ENCODE measurements at places on chromosomes 16 and 17.

DNA sequence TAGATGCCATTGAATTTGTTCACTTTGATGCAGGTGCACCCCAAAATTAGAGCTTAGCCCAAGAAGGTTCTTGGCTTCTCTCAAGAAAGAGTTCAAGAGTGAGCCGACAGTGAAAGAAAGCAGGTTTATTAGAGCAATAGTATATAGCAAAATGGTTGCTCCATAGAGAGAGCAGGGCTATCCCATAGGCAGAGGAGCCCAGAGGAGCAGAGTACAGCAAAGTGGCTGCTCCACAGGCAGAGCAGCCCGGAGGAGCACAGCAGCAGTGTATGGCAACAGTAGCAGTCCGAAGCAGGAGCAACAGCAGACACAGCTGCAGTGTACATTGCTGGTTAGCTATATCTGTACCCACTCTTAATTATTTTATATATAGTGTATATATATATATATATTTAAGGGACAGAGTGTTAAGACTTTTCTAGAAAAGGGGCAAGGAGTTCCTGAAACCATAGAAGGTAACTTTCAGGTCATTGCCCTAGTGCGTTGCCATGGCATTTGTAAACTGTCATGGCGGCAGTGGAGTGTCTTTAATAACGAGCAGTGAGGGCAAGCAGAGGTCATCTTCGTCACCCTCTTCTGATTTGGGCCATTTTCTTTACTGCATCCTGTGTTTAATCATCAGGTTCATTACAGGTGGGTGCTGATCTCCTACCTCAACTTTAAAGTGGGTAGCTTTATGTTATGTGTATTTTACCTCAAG lies 222.7 kb downstream of the CYB561 start:
- DNase-seq = no peak
- no peaks in the 10 kb centered on the region for H3K27me3 ChIP-seq
- no peak overlapping the region for H3K4me3 ChIP-seq
- H3K4me1 ChIP-seq = no peaks in the 10 kb centered on the region
- no peak overlapping the region for H3K27ac ChIP-seq

GRCh38 chr17:39051001-39051585 lies 83.9 kb upstream of the FBXO47 start:
- no peak overlapping the region for H3K27ac ChIP-seq
- peaks cover 14% of the 10 kb centered on the region for H3K27me3 ChIP-seq

- H3K36me3 ChIP-seq = peaks cover 3% of the 10 kb centered on the region
- no peak overlapping the region for H3K4me3 ChIP-seq
- peaks cover 15% of the 10 kb centered on the region for H3K4me1 ChIP-seq
- H3K27me3 ChIP-seq = no peaks in the 10 kb centered on the region
Observed at GRCh38 chr17:29126268-29126930, 53.8 kb downstream of the MYO18A start.

GRCh38 chr17:50911890-50912289 lies 45.7 kb upstream of the TOB1 start:
- H3K27me3 ChIP-seq = no peaks in the 10 kb centered on the region
- H3K27ac ChIP-seq = no peak overlapping the region
- no peak for DNase-seq
- H3K4me3 ChIP-seq = no peak overlapping the region

GRCh38 chr17:14276535-14277250 lies 24.2 kb upstream of the HS3ST3B1 start:
- no peaks in the 10 kb centered on the region for H3K36me3 ChIP-seq
- H3K4me1 ChIP-seq = no peaks in the 10 kb centered on the region
- no peak overlapping the region for H3K27ac ChIP-seq
- H3K4me3 ChIP-seq = no peak overlapping the region
- H3K27me3 ChIP-seq = peaks cover 36% of the 10 kb centered on the region

DNA sequence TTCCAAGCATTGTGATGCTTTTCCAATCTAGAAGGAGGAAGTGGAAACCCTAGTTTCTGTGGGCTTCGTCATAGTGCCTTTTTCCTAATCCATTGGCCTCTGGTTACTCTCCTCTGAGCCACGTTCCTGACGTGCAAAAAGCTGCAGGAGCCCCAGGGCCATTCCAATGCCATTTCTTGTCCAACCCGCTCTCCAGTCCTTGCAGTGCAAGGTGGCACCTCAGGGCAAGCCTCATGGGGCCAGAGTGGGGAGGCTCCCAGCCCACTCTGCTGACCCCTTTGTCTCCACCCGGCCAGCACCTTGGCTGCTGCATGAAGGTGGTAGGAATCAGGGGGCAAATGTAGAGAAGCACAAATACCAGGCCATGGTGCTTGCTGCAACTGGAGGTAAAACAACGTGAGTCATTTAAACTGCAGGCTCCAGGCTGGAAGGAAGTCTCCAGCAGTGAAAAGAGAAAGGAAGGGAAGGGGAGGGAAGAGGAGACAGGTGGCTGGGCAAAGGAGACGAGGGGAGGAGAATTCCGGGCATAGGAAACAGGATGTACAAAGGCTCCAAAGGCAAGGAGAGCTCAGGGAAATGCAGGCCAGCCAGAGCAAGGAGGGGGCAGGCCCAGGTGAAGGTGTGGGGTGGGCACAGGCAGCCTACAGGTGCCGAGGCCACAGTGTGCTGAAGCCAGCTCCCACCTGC lies 168.2 kb upstream of the TNRC6C start:
- no peaks in the 10 kb centered on the region for H3K4me1 ChIP-seq
- no peak overlapping the region for H3K27ac ChIP-seq
- H3K27me3 ChIP-seq = peaks cover 11% of the 10 kb centered on the region
- H3K4me3 ChIP-seq = no peak overlapping the region
- no peaks in the 10 kb centered on the region for H3K36me3 ChIP-seq
- no peak for DNase-seq

DNA sequence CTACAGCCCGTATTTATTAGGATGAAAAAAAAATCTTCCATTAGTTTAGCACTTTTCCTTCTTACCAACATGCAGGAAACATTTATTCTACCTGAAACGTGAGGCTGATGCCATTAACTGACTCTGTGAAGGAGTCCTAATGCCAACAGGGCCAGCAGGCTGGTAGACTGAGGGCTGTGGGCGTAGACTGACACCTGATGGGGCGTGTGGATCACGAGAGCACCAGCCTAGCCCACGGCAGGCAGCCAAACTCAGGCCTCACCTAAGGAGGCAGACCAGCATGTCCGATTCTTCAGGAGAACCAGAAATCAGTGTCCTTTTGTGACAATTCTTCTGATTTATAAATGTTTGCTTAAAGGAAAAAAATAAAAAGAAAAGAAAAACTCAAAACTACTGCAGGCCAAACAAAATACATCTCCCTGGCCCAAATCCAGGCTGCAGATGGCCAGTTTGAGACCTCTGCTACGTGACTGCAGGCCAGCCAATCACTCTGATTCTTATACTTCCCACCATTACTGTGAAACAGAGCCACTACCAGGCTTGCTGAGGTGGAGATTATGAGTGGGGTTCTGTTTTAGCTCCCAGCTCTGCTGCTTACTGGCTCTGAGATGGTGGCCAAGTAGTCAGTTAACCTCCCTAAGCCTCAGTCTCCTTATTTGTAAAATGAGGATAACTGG lies 66.5 kb downstream of the GNAO1 start:
- peaks cover 18% of the 10 kb centered on the region for H3K4me1 ChIP-seq
- no peak overlapping the region for H3K4me3 ChIP-seq
- no peaks in the 10 kb centered on the region for H3K36me3 ChIP-seq
- no peak overlapping the region for H3K27ac ChIP-seq
- H3K27me3 ChIP-seq = peaks cover 27% of the 10 kb centered on the region

DNA sequence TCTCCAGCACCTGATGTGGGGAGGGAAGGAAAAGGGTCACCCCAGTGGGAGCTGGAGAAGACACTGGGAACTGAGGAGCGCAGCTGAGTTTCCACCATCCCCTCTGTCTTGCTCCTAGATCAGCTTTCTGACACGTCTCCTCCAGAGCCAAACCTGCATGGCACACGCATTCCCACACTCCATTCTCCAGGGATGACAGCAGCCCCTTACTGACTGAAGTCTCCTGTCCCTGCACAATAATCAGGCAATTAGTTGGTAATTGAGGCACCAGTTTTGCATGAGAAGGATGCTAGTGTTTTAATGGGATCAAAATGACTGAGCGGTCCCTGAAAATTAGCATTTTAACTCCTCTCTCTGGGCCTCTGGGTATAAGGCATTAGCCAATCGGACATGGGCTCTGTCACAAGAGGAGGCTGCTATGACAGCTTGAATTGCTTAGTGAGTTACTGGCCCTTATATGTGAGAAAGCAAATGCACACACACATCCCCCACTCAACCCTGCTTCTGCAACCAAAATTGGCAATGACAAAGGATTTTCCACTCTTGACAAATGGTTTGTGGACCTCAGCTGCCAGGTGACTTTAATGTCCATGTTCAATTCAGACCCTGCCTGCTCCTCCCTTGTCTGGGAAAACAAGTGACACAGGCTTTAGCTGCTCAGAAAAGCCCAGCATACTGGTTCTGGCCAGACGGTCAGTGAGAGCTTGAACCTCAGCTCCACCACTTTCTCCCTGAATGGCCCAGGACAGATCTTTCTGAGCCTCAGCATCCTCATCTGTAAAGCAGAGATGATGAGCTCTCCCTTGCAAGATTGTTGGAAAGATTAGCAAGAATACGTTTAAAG lies 57.2 kb upstream of the SREBF1 start:
- H3K27me3 ChIP-seq = no peaks in the 10 kb centered on the region
- no peaks in the 10 kb centered on the region for H3K4me1 ChIP-seq
- H3K27ac ChIP-seq = no peak overlapping the region
- peaks cover 5% of the 10 kb centered on the region for H3K36me3 ChIP-seq

DNA sequence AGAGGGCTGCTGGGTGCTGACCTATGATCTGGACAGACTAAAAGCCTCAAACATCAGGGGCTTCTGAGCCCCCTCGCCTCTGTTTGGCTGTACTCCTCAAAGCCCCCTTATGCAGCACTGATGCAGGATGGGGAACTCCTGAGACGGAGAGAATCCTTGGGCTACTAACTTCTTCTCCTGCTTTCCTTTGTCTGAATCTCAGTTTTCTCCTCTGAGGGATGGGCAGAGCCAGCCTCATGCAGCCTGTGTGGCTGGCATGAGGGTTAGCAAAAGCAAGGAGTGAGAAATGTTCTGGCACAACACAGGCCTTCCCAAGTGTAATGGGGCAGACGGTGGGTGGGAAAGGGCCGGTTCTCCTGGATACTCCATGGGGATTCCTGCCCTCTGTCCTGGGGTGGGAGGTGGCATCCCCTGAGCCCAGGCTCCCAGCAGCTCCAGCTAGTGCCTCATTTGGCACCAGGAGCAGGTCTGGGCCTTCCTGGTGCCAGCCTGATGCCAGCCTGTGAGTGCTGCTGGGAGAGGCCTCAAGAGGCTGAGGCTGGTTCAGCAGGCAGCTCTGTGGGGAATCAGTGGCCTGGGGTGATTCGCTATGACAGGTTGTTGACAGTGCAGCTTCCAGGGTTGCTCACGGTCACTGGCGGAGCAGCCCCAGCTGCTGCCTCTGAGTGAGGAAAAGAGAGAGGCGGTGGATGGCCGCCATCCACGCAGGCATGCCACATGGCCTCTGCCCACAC lies 4.0 kb upstream of the BRD7 start:
- no peak overlapping the region for H3K4me3 ChIP-seq
- peaks cover 8% of the 10 kb centered on the region for H3K27me3 ChIP-seq
- H3K36me3 ChIP-seq = peaks cover 5% of the 10 kb centered on the region
- no peak overlapping the region for H3K27ac ChIP-seq

- no peak overlapping the region for H3K27ac ChIP-seq
- H3K4me1 ChIP-seq = no peaks in the 10 kb centered on the region
- peaks cover 35% of the 10 kb centered on the region for H3K27me3 ChIP-seq
- H3K4me3 ChIP-seq = no peak overlapping the region
- H3K36me3 ChIP-seq = no peaks in the 10 kb centered on the region
Observed at GRCh38 chr16:75279305-75279704, 27.9 kb upstream of the BCAR1 start.

GRCh38 chr16:88770461-88771293 lies 14.3 kb downstream of the PIEZO1 start:
- no peak for DNase-seq
- H3K4me3 ChIP-seq = no peak overlapping the region
- H3K36me3 ChIP-seq = peaks cover 8% of the 10 kb centered on the region
- peaks cover 6% of the 10 kb centered on the region for H3K4me1 ChIP-seq
- H3K27me3 ChIP-seq = no peaks in the 10 kb centered on the region

DNA sequence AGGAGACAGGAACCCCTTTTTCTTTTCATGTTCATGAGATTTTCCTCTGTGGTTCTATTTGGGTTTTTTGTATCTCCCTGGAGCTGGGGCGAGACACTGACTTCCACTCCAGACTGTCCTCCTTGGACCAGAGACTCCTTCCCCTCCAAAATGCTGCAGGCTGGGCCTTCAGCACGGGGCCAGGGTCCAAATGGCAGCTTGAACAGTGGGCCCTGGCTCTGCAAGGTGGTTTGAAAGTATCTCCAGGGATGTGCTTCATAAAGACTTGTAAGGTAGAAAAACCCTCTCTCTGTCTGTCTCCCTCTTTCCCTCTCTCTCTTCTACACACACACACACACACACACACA lies 236.1 kb downstream of the ZNF423 start:
- H3K36me3 ChIP-seq = no peaks in the 10 kb centered on the region
- no peaks in the 10 kb centered on the region for H3K4me1 ChIP-seq
- no peak for DNase-seq
- H3K4me3 ChIP-seq = no peak overlapping the region
- no peak overlapping the region for H3K27ac ChIP-seq

DNA sequence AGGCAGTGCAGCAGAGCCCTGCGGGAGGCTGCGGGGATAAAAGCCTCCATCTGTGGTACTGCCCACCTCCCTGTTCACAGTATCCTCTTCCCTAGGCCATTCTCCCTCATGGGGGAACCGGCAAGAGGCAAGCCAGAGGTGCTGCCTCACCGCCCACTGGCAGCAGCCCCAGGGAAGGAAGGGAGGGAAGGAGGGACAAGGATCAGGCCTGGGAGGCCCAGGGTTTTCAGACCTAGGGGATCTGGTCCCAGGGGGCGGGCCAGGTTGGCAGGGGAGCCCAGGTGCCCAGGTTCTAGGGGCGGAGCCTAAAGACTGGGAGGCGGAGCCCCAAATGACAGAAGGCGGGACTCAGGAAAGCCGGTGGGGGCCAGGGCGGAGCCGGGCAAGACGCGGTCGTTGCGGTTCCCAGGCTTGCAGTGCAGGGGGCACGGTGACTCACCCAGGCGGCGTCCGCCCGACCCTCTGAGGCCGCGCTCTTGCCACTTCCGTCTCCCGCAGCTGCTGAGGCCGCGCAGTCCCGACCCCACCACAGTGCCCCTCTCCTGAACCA lies 3.0 kb upstream of the MTMR4 start:
- DNase-seq = no peak
- H3K27ac ChIP-seq = peak overlapping the region; percentile 99
- H3K4me3 ChIP-seq = peak overlapping the region; percentile 89
- H3K36me3 ChIP-seq = peaks cover 7% of the 10 kb centered on the region
- peaks cover 37% of the 10 kb centered on the region for H3K4me1 ChIP-seq

- no peaks in the 10 kb centered on the region for H3K27me3 ChIP-seq
- H3K27ac ChIP-seq = no peak overlapping the region
- no peak overlapping the region for H3K4me3 ChIP-seq
- H3K4me1 ChIP-seq = no peaks in the 10 kb centered on the region
- DNase-seq = no peak
Observed at GRCh38 chr17:70961341-70961740, 792.0 kb downstream of the KCNJ2 start.

GRCh38 chr16:82044585-82044911 lies 9.5 kb downstream of the HSD17B2 start:
- no peaks in the 10 kb centered on the region for H3K4me1 ChIP-seq
- H3K27ac ChIP-seq = no peak overlapping the region
- H3K4me3 ChIP-seq = no peak overlapping the region
- no peak for DNase-seq
- H3K36me3 ChIP-seq = no peaks in the 10 kb centered on the region

- H3K4me1 ChIP-seq = no peaks in the 10 kb centered on the region
- H3K27ac ChIP-seq = no peak overlapping the region
- DNase-seq = no peak
- no peaks in the 10 kb centered on the region for H3K27me3 ChIP-seq
- peaks cover 8% of the 10 kb centered on the region for H3K36me3 ChIP-seq
Observed at GRCh38 chr17:1416414-1416813, 16.4 kb upstream of the YWHAE start.
